ENCODE measurements at places on chromosomes 1 and 21.

DNA sequence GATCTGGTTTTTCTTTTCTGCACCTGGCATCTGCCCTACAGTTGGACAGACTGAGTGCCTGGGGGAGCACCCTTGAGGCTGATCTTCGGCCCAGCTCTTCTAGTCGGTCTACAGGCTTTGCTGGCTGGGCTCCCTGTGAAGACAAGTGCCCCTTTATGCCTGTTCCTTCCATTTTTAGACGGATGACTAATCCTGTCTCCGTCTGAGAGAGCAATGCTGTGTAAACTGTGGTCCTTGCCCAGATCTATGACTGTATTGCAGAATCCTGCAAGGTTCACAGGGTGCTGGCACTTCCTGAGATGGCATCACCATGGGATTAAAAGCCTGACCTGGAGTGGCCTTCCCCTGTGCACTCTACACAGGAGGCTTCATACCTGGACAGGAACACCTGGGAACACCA is 47.6 kb upstream of the SAMD13 start:
- DNase-seq = no peak

GRCh38 chr1:221823561-221823960 is 81.7 kb upstream of the DUSP10 start:
- DNase-seq = no peak

DNA sequence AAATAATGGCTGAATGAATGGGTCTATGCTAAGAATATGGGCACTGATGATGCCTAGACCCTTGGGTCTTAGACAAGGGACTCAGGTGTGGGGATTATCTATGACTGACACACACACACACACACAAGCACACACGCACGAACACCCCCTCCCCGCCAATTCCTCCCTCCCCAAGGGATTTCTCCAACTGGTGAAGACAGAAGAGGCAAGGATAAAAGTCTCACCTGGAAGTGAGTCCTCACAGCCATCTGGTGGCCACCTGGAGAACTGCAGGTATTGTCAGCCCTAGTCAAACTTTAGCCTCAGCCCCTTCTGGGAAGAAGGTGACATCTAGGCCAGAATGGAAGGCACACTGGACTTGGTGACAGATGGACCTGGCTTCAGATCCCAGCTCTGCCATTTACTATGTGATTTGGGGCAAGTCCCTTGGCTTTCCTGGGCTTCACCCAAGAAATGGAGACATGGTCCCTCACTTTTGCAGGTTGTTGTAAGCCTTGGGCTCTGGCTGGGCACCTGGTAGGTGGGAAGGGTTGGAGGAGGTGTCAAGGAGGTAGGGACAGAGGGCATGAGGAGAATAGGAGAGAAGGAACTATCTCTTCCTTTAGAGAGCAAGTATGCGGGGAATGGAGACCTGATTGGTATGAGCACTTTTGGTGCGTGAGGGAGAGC is 4.0 kb upstream of the GPR3 start:
- DNase-seq = no peak

DNA sequence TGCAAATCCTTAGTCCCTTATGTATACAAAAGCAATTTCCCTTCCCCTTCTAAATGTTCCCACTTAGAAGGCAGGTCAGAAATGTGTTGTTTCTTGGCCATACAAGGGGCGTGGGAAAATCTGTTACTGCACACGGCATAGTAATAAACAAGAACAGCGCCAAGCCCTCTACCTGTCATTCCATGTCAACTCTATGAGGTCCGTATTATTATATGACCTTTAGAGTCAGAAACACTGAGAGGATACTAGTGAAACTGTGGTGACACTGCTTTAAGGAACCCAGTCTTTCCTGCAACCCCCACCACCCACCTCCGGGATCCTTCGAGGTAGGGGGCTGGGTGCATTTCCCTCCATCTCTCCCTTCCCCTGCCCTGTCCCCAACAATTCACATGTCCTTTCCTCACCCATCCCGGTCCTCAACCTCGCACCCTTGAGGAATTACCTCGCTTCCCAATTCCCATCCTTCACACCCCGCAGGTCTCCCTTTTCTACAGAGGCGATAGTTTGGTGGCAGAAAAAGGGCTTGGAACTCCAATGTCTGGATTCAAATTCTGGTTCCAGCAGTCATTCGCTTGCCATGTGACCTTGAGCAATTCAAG is 647 bp downstream of the SDHB start:
- no peak for DNase-seq

DNA sequence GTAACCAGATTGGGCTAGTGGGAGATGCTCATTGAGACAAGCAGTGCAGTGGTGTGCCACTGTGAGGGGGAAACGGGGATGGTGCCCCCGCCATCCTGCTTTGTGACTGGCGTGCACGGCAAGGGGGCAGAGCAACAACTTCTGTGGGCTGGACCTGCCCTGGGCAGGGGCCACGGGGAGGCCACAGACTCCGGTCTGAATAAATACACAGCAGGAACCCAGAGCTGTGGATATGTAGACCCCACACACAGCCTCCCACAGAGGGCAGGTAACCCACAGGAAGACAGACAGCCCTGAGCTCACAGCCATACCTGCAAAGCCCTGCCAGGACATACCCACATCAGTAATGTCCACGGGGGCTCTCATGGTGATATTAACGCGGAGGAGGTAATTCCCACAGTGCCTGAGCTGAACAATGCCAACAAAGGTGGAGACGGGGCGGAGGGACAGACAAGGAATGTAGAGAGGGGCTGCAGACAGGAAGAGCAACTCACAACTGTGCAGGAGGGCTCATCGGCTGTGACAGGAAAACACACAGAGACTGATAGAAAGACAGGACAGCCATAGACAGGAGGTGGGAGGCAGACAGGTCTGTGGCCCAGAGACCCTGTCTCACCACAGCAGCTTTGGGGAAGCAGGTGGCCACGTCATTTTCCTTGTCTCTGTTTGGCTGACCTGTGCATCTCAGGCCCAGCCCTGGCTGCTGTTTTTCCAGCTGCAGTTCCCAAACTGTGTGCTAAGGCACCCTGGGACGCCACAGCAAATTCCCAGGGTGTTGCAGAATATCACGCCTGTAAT is 4.9 kb upstream of the WNT3A start:
- no peak for DNase-seq
